Activated gamma-delta T cell treated with anti-CD3 and anti-CD28 coated beads, Interleukin-2, amount 50 U/mL, for 16 hours (primary cell): ENCODE measurements at places on chromosomes 11 and 22.

GRCh38 chr11:57883630-57884029 lies 122.0 kb downstream of the CTNND1 start:
- DNase-seq: no peak

GRCh38 chr11:63508009-63508408 lies 2.1 kb downstream of the LGALS12 start:
- no peak for DNase-seq

DNA sequence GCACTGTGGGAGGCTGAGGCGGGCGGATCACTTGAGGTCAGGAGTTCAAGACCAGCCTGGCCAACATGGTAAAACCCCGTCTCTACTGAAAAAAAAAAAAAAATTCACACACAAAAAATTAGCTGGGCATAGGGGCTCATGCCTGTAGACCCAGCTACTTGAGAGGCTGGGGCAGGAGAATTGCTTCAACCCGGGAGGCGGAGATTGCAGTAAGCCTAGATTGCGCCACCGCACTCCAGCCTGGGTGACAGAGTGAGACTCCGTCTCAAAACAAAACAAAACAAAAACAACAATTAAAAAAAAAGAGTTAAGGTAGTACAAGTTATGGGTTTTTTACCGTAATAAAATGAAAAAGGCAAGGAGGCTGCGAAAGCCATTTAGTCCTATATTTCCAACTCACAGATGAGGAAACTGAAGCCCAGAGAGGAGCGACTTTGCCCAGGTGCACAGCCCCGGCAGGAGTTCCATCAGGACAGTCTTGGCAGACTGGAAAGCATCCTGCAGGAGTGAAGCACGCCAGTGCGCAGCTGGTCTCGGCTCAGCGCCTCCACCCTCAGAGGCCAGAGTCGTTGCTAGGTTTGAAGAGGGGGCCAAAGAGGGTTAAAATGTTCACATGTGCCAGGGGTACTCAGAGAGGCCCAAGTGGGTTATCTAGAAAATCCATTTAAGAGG lies 3.8 kb upstream of the FADS3 start:
- no peak for DNase-seq

- DNase-seq: no peak
Measured at GRCh38 chr11:1526785-1527184, 40.2 kb upstream of the MOB2 start.

DNA sequence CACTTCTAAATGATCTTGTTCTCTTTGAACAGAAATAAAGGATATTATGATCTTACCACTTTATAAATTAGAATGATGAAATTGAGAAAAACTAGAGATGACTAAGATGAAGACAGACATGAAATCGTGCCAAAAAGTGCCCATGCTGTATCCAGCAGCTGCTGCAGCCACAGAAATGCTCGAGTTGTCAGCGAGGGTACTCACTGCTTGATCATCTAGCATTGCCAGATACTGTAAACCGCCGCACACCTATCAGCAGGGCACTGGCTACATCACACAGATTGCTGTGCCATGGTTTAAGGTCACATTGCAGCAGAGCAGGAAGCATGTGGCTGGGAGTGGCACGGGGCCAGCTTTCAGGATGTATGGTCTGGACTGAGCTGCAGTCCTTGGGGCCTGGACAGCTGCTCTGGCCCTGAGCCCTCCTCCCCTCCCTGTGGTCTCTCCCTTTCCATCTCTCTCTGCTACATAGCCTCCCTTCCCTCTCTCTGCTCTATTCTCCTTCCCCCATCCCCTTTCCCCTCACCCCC lies 51.0 kb upstream of the SEPTIN5 start:
- no peak for DNase-seq

DNA sequence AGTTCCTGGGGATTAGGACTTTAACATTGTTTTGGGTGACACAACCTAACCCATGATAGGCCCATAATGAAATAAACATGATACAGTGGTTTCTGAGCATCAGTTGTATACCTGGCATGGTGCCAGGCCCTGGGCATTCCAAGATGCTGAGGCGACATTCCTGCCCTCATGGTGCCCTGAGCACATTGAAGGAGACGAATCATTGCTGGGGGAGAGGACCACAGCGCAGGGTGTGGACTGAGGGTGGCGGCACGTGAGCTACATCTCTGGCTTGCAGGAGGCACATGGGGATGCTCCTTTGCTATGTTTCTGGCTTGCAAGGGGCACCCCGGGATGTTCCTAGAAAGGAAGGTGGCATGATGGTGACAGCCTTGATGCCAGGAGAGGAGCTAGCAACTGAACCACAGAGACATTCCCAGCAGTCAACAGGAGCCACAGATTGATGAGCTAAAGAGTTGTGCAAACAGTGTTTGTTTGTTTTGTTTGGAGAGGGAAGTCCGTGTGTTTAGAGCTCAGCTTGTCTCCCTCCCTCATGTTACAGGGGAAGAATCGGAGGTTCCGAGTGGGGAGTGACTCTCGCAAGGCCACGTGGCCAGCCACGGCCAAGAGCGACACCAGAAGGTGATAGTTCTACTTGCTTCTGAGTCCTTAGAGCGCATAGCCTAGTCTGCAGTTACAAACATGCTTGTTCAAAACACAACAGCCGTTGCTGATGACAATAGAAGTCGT lies 106.4 kb downstream of the MIAT start:
- DNase-seq: no peak

- DNase-seq: no peak
Measured at GRCh38 chr11:31480930-31481329, 28.5 kb downstream of the IMMP1L start.

DNA sequence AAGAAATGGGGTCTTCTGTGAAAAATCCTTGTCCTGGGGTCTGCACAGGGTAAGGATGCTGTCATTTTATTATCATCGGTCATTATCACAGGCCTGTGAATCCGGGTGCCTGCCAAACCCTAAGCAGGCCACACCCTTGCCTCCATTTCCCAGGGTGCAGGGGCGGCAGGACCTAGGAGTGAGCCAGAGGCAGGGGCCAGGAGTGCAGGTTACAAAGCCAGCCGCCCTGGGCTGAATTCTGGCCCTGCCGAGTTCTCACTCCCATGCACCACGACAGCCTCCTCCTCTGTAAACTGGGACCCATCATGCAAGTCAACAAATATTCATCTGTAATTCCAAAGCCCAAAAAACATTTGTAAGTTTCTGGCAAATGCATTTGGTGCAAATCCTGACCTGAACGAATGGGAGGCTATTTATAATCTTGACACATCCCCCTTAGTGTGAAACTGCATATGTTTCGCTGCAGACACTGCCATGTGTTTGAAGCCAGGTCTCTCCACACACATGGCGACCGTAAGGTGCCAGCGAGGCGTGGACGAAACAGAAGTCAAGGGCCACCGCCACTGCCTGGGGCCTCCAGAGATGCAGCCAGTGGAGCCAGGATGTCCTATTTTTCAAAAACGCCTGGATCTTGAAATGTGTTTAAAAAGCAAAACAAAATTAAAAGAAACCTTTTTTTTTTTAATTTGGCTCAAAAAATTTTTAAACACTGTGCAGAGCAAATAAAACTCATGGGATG lies 6.7 kb downstream of the CD5 start:
- no peak for DNase-seq

DNA sequence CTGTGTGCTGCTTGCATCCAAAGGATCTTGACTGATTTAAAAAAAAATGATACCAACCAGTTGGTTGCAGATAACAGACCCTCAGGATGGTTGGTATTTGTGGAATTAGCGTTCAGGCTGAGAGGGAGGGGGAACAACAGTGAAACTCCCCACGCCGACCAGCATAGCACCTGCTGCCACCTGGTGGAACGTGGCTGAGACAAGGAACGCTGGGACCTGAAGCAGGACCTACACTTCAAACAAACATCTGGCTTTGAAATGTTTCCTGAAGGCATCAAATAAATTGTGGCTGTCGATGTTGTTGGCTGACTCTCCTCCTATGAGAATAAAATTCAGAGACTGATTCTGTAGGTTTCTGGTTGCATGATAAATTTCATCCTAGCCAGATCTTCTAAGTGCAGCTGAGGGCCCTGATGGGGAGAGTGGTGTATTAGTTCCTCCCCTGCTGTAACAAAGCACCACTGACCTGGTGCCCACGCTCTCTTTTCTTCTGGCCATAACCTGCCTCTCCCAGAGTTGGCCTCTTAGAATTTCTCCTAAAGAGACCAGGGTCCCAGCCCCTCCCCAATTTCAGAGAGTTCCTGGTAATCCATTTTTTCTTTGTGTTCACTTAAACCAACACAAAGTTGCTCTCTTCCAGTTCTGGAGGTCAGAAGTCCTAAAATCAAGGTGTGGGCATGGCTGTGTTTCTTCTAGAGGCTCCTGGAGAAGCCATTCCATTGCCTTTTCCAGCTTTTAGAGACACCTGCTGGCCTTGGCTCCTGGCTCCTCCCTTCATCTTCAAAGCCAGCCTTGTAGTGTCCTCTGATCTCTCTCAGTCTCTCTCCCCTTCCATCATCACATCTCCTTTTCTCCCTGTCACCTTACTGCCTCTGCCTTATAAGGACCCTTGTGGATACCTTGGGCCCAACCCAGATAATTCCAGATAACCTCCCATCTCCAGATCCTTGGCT lies 17.3 kb downstream of the APOL2 start:
- DNase-seq: no peak

- DNase-seq: no peak
Measured at GRCh38 chr11:33291004-33291777, 34.0 kb downstream of the HIPK3 start.

GRCh38 chr22:19634226-19634975 lies 79.9 kb upstream of the SEPTIN5 start:
- no peak for DNase-seq

DNA sequence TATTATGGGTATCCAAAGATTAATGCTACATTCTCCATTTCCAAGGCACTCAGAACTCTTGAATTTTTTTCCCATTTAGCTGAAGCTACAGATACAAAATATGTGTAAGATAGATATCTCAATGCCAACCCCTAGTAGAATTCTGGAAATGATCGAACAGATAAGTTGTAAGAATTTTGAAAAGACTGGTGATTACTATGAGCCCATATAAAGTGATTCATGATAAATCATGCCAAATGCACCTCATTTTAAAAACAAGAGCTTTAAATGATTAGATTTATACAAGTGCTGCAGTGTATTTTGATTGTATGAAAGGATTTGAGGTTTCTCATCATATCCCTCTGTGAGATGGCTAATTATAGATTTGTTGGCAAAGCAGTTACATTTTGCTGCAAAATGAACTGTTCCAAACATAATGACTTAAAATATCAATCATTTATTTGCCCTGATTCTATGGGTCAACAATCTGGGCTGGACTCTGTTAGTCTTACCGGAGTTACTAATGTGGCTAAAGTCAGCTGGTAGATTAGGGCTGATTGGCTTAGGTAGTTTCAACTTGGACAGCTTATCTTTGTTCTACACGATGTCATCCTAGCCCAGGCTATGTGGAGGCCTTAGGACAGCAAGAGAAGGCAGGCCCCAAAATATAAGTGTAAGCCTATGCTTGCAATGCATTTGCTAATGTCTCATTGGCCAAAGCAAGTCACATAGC lies 3.4 kb downstream of the OR10V1 start:
- no peak for DNase-seq

- no peak for DNase-seq
Measured at GRCh38 chr11:70496591-70497535, 98.5 kb downstream of the CTTN start.

GRCh38 chr22:24389680-24390079 lies 37.7 kb upstream of the ADORA2A start:
- no peak for DNase-seq

- DNase-seq: no peak
Measured at GRCh38 chr11:7688238-7688826, 15.0 kb upstream of the CYB5R2 start.
